ENCODE measurements at places on chromosomes 11 and 22.

GRCh38 chr22:39236321-39237317 lies 8.2 kb downstream of the PDGFB start:
- DNase-seq: no peak

GRCh38 chr22:36247955-36248354 lies 5.0 kb upstream of the APOL1 start:
- no peak for DNase-seq

DNA sequence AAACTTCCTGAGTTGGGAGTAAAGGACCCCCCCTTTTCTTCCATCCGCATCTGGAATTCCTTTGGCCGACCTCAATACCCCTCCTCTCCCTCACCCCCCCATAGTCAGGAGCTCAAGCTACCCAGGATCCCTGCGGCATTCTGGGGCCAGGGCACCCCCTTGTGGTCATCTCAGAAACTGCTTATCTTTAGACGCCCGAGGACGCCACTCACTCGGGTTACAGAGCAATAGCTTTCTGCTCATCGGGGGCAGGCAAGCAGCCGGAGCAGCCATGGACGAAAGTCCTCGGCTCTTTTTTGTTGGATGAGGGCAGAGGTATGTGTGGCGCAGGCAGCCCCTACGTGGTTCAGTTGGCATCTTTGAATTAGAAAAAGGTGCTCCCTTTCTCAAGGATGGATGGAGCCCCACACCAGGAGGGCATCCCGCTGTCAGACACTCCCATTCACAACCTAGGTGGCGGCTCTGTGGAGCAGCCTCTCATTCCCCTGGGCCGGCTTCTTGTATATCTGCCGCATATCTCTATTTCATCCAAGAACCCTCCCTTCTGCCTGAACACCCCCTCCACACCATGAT lies 2.3 kb downstream of the C1QTNF5 start:
- peak; percentile 72 for DNase-seq

- DNase-seq: no peak
Measured at GRCh38 chr11:47186700-47187695, 764 bp upstream of the PACSIN3 start.

GRCh38 chr11:18233912-18234311 lies 2.7 kb downstream of the SAA4 start:
- no peak for DNase-seq

GRCh38 chr11:61976813-61977475 lies 9.5 kb upstream of the FTH1 start:
- DNase-seq: no peak

- DNase-seq: peak; percentile 29
Measured at GRCh38 chr11:102226702-102227490, 90.4 kb upstream of the BIRC3 start.

GRCh38 chr11:94546162-94546470 lies 2.4 kb downstream of the FUT4 start:
- no peak for DNase-seq

- DNase-seq: no peak
Measured at GRCh38 chr11:46120346-46121300, 631 bp downstream of the PHF21A start.

GRCh38 chr22:28999919-29000556 lies 61.6 kb downstream of the C22orf31 start:
- no peak for DNase-seq

DNA sequence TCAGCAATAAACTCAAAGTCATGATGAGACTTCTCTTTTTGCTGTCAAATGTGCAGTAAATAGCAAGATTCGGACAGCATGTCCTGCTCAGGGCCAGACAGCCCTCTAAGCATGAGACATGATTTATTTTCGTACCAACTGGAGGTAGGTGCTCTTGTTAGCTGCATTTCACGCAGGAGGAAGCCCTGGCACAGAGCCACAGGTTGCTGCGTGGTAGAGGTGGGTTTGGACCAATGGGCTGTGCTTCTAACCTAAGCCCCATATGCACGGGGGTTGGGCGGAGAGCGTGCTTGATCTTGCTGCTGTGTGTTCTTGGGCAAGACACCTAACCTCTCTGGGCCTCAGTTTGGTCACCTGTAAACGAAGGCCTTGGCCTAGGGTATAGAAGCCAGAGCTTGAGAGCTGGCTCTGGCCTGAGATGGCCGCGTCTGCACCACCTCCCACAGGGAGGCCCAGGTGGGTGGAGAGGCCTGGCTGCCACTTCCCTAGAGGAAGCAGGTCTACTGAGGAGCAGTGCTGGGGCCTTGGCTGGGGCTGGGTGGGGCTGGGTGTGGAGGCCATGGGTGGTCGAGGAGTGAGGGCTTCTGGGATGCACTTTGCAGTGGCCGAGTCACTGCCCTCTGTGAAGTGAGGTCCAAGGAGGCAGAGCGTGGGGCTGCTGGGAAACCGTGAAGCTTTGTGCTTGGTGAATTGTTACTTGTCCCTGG lies 38.5 kb upstream of the GRAMD4 start:
- no peak for DNase-seq

GRCh38 chr11:72724021-72724551 lies 28.1 kb downstream of the ARAP1 start:
- DNase-seq: no peak

DNA sequence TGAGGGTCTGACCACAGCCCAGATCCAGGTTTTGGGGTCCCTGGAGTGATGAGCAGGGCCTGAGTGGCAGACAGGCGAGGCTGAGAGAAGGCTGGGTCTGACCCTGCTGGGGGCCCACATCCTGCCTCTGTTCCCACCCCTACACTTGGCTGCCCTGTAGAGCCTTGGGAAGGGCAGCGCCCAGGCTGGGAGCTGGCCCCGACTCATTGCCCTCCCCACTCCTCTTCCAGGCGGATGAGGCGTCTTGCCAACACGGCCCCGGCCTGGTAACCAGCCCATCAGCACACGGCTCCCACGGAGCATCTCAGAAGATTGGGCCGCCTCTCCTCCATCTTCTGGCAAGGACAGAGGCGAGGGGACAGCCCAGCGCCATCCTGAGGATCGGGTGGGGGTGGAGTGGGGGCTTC lies 4.9 kb downstream of the DERL3 start:
- no peak for DNase-seq

GRCh38 chr11:112523951-112524350 lies 263.3 kb upstream of the PLET1 start:
- DNase-seq: no peak

GRCh38 chr11:77310721-77311120 lies 9.2 kb upstream of the GDPD4 start:
- no peak for DNase-seq

Measured in fibroblast of skin of left quadriceps (primary cell).